Left renal cortex interstitium (tissue), 4 donors: ENCODE measurements at places on chromosomes 1 and 21.

DNA sequence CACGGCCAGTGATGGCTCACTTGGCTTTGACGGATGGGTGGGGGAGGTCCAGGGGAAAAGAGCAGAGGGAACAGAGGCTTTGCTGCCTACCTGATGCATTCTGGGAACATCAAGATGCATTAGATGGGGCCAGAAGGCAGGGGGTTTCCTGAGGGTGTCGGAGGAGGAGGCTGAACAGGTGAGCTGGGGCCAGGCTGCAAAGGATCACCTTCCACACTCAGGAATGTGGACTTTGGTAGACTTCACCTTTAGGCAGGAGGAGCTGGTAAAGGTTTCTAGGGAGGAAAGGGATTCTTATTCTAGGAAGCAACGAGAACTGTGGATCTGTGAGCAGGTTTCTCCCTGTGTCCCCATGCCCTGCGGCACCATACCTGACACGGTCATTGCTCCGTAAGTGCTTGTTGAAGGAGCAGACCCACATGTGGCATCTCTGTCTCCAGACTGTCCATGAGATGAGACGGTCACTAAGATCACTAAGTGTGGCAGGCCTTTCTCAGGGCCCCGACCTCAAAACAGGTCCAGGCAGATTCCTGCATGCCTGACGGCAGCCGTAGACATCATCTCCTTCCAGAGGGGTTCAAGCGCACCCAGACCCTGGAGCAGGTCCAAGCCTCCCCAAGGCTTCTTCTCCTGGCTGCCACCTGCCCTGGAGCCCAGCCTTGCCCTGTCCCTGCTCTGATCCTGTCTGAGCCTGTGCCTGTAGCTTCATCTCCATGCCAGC is 89.1 kb upstream of the SLC25A33 start:
- no peak for DNase-seq

DNA sequence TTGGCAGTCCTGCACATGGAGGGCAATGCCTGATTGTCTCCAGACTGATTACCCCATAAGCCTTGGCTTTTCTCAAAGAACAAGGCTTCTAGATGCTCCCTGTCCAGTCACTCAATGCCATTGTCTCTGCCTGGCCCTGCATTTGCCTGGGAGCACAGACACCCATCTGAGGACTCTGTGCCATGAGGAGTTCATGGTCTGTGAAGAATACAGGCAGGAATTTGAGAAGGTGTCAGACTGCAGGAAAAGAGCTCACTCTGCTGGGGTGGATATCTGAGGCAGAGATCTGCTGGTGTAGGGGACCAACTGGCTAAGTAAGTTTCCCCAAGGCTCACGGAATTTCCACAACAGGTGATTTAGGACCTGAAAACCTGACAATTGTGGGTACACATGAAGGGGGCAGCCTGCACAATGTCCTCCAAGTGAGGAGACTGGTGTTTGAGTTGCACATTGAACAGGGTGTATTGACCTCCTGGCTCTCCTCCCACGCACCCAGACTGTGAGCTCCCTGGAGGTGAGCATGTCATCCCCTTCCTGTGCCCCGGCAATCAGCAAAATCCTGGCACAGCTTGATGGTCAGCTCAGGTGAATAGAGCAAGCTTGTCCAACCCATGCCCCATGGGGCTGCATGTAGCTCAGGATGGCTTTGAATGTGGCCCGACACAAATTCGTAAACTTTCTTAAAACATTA is 829 bp downstream of the CYP4A22 start:
- DNase-seq, result no peak

DNA sequence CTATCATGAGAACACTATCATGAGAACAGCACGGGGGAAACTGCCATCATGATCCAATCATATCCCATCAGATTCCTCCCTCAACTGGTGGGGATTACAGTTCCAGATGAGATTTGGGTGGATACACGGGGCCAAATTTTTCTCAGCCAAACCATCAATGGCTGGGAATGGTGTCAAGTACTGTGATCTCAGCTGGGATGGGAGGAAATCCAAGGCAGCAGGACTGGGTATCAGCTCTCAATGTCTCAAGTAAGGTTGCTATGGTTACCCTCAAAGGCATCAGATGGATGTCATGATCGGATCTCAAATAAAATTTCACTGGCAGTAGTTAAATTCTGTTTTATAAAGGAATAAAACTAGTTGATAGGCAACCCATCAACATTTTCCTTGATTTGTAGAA is 399.0 kb downstream of the KCNT2 start:
- DNase-seq, result no peak

GRCh38 chr1:43930168-43930948 is 3.2 kb upstream of the ARTN start:
- no peak for DNase-seq

GRCh38 chr1:44817771-44818495 is 9.6 kb downstream of the BTBD19 start:
- no peak for DNase-seq

- DNase-seq, result no peak
These were observed 9.4 kb downstream of the FAM229A start for GRCh38 chr1:32352831-32353383.

GRCh38 chr1:201511941-201512539 is 5.1 kb upstream of the CSRP1 start:
- DNase-seq, result no peak

DNA sequence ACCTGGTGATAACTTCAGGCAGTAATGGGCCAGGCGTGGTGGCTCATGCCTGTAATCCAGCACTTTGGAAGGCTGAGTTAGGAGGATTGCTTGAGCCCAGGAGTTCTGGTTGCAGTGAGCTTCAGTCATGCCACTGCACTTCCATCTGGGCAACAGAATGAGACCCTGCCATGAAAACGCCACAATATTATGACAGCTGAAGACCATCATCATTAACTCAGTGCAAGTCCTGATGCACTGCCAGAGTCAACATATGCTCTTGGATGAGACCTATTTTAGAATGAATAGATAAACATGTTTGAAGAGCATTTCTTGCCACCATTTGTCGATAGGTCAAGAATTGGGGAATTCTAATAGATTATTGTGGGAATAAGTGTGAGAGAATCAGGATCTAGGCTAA is 26.4 kb downstream of the HENMT1 start:
- DNase-seq, result no peak

- peak; percentile 26 for DNase-seq
These were observed 164.4 kb upstream of the PALMD start for GRCh38 chr1:99481391-99481996.

DNA sequence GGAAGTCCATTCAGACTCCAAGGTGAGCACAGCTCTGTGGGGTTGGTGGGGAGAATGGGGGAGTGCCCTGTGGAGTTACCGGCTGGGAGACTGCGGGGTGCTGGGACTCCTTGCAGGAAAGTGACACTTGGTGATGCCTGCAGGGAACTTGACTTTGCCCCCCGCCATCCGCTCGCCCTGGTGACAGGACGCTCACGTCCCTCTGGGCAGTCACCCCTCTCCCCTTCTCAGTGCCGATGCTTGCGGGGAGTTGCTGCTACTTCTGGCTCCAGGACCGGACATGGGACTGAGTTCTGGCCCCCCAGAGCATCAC is 209.5 kb upstream of the C1orf174 start:
- DNase-seq, result no peak

DNA sequence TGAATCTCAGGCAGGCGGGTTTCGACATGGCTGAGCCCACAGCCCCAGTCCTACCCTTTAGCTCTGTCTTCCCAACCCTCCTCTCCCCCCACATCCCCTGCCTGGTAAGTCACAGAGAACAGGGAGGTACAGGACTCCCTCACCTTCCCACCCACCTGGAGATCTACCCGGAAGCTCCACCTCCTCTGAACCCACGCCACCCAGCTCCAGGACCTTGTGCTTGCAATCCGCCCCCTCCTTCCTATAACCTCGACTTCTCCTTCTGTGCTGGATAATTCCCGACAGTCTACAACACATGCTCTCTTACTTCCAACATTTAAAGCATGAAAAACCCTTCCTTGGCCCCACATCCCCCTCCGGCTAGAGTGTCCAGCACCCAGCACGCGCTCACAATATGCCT is 22.3 kb downstream of the KIF17 start:
- no peak for DNase-seq
